ENCODE measurements at places on chromosomes 13 and 19.

GRCh38 chr13:22235950-22236290 lies 565.0 kb downstream of the FGF9 start:
- DNase-seq, result no peak

GRCh38 chr13:57857945-57858344 lies 226.4 kb downstream of the PCDH17 start:
- DNase-seq, result no peak

DNA sequence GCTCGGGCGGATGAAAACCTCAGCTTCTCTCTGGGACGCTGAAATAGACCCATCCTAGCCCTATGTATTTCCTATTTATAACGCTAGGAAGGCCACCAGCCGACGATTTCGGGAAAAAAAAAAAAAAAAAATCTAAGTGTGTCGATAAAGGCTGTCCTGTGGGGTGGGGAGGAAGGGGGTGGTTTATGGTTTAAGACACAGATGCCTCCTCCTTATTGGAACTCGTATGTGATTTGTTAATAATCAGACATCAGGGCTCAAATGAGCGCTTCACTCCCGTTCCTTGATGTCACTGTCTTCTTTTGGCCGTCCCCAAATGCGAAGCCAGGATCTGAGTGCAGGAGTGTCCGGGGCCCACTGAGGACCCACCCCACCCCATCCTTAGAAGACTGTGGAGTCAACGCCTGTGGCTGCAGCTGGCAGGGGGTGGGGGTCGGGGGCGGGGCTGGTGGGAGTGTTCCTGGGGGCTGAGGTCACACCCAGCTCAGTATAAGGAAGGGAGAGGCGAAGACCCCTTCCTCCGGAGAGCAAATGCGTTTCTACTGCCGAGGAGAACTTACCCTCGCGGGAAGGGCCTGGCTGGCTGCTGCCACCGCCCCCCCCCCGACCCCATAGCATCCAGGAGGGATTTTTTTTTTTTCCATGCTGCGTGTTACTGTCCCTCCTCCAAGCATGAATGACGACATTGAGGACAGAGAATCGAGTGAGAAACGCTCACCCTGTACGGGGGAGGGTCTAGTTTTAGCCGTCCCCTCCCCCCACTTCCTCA lies 971 bp downstream of the ATCAY start:
- peak; percentile 57 for DNase-seq

DNA sequence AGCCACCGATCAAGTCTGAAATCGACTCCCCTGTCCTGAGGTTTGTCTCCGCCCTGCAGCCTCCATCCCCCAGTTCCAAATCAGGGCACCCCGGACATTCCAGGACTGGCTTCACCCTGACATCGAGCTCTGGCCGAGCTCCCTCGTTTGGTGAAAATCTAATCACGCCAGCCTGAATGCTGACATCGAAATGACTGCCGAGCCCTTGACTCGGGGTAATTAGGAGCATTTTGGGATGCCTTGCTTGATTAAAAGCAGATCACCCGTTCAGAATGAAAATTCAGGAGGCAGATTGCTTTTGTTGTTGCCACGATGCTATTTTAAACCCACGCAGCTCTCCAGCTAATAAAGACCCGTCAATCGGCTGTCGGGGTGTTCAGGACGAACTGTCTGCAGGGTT lies 34.3 kb downstream of the ZNRF4 start:
- no peak for DNase-seq

- no peak for DNase-seq
Observed at GRCh38 chr19:35818445-35818844, 5.8 kb upstream of the PRODH2 start.

DNA sequence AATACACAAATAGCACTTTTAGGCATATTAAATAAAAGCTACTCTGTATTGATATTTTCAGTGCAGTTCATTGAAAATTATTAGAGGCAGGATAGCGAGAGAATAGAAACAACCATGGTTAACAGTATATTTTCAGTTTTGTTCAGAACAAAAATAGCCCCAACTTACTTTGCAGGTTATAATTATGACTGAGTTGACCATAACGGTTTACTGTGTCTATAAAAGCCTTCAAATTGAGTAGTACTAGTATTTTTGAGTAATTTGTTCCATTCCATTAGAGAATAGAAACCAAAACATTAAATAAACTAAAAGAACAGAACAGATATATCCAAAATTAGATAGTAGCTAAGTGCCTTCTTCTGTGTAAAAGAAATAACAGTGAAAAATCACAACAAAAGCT lies 1108.4 kb upstream of the PCDH20 start:
- no peak for DNase-seq

DNA sequence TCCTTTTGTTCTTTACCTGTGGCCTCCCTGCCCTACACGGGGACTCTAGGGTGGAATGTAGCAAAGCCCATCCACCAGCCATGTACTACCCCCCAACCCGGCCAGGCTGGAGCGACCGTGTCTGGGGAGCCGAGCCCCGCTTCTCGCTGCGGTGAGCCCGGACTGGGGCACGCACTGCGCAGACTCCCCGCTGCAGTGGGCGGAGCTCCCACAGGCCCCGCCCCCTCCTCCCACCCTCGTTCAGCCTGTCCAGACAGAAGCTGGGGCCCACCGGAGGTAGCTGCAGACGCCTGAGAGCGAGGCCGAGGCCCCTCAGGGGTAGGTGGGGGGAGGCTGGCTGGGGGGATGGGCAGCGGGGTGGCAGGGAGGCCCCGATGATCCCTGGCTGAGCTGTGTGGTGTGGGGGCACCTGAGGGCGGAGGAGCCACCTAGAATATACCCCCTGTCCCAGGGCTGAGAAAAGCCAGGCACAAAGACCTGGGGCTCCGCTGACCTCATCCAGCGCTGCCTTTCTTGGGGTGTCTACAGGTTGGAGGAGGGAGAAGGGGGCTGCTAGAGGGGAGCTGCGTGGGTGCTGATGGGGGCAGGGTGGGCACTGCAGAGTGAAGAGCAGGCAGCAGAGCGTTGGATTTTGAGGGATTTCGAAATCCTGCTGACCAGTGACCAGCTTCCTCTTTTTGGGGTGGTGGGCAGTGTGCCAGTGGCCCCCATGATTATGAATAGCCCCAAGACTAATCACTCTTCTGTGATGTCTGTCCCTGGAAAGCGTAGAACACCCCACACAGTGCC lies 17.3 kb downstream of the PLD3 start:
- DNase-seq, result peak; percentile 96

- peak; percentile 63 for DNase-seq
Observed at GRCh38 chr13:26558074-26558805, 757 bp downstream of the WASF3 start.

GRCh38 chr13:88729605-88730004 lies 1058.4 kb downstream of the SLITRK5 start:
- no peak for DNase-seq

DNA sequence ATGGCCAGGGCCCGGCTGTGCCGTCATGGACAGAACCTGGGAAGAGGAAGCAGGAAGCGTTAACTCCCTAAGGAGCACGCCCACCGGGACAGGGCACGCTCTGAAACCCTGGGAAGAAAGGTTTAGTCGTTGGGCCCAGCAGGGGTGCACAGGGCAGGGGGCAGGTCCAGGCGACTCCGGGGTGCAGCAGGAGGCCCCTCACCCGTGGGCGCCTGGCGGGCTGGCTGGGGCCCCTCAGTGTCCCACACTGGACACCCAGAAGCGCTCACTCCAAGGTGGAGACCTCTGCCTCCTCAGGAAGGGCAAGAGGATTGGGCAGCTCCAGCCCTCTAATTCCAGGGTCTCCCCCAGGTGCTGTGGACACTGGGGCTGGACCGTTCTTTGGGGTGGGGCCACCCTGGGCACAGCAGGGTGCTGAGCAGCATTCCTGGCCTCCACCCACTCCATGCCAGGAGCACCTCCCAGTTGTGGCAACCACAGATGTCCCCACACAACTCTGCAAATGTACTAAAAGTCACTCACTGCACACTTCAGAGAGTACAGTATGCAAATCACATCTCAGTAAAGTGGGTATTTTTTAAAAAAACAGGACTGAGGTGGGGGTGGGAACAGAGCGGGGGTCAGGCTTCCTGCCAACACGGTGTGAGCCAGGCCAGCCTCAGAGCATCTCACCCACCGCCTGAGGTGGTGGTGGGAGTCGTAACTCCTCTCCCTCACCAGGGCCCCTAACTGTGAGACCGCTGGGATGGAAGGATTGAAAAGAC lies 35.2 kb downstream of the PIP5K1C start:
- DNase-seq, result no peak

DNA sequence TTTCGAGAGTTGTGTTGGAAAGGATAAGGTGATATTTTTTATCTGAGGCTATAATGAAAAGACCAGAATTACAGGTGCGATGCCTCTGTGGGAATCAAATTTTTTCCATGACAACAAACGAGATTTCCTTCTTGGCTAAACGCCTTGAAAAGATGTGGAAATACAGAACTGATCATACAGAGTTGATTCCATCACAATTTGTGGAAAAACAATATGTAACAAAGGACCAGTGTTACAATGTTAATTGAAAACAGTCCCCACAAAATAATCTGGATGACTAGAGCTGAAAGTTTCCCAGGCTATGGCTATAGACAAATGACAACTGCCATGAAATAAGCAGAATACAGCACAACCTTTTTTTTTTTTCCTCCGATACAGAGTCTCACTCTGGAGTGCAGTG lies 628.9 kb downstream of the DIAPH3 start:
- no peak for DNase-seq

GRCh38 chr19:51696606-51697005 lies 3.5 kb downstream of the SPACA6 start:
- DNase-seq, result no peak

GRCh38 chr19:30882411-30883005 lies 466.7 kb downstream of the TSHZ3 start:
- DNase-seq, result no peak

DNA sequence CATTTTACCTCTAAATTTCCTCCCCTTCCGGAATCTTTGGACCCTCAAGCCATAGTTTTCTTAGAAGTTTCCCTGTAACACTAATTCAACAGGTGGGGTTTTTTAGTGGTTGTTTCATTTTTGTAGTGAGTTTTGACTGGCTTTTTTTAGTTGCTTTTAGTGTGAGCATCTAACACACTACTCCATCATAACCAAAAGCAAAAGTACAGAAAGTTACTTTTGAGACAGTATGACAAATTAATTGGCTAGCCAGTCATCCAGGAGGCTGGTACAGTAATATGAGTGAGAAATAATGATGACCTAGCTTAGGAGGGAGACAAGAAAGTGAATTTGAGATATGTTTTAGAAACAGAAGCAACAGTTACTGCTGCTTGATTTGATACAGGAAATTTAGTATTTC lies 71.5 kb downstream of the DNAJC15 start:
- DNase-seq, result no peak

DNA sequence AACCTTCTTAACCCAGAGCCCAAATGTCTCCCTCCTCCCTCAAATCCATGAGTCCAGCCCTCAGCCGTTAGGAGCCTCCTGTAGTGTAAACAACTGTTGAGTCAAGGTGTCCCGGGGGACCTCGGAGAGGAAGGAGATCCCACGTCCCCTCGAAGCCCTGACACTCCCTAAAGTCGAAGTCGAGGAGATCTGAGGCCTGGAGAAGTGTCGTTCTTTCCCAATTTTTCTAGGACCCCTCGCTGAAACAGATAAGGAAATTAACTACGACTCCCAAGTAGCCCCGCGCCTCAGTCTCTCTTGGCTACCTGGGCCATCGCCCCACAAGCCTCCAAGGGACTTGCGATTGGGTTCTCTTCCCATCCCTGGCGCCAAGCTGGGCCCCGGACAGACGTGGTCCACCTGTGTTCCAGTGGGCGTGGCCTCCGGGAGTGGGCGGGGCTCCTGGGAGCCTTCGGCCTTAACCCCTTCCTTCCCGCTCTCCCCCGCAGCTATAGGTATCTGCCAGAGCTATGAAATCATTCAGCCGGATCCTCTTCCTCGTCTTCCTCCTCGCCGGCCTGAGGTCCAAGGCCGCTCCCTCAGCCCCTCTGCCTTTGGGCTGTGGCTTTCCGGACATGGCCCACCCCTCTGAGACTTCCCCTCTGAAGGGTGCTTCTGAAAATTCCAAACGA lies 869 bp downstream of the GFY start:
- DNase-seq, result peak; percentile 78

- DNase-seq, result no peak
Observed at GRCh38 chr13:59038824-59039223, 1124.9 kb downstream of the DIAPH3 start.

DNA sequence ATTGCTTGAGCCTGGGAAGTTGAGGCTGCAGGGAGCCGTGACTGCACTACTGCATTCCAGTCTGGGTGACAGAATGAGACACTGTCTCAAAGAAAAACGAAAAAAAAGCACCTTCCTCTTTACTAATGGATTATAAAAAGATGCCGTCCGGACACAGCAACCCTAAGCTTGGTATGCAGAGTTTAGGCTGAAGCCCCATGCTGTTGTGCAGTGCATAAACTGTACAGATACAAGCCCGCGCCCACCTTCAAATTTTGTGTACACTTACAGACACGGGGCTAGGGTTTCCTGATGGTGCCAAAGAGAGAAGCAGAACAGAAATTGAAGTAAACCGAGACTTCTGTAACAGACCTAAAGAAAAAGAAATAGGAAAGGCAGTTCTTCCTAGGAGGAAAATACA lies 9.0 kb downstream of the LPAR6 start:
- no peak for DNase-seq

GRCh38 chr13:106911627-106912026 lies 343.7 kb upstream of the ARGLU1 start:
- DNase-seq, result no peak

GRCh38 chr13:46295491-46296114 lies 83.9 kb downstream of the LRRC63 start:
- DNase-seq, result no peak

DNA sequence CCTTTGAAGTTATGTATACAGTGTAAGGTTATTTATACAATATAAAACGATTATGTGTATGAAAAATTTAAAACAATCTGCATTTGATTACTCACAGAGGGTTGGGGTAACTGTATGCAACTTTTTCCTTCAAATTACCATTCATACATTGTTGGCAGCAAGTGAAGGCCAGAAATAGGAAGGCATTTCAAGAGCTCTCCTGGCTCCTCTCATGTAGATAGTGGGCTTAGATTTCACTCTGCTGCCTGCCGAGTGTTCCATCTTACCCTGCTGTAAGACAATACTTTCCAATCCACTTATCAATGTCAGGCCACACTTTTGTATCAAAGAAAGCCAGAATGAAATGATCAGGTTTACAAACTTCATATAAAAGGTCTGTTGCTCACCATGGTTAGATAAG lies 245.2 kb downstream of the DNAJC15 start:
- DNase-seq, result no peak

- peak; percentile 41 for DNase-seq
Observed at GRCh38 chr13:36530050-36530789, 97.9 kb downstream of the CCNA1 start.

DNA sequence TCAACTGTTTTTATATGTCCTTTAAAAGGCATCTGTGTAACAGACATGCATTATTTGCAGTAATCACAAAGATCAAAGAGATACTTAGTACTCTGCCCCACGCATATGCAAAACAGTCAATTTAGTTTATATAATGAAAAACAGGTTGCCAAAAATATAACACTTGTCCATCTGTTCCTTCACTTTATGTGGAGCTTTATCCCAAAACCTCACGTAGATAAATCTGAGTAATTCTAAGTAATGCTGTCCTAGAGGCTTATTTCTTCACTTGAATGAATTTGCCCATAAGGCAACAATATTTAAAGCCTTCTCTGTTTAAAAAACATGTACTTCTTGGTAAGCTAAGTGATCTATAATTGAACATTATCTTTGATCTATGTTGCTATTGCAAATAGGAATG lies 20.3 kb upstream of the SLITRK6 start:
- no peak for DNase-seq

Data from ecto neural progenitor cell (in vitro differentiated cells).